GM19239 (cell line): ENCODE measurements at places on chromosomes 5 and 9.

DNA sequence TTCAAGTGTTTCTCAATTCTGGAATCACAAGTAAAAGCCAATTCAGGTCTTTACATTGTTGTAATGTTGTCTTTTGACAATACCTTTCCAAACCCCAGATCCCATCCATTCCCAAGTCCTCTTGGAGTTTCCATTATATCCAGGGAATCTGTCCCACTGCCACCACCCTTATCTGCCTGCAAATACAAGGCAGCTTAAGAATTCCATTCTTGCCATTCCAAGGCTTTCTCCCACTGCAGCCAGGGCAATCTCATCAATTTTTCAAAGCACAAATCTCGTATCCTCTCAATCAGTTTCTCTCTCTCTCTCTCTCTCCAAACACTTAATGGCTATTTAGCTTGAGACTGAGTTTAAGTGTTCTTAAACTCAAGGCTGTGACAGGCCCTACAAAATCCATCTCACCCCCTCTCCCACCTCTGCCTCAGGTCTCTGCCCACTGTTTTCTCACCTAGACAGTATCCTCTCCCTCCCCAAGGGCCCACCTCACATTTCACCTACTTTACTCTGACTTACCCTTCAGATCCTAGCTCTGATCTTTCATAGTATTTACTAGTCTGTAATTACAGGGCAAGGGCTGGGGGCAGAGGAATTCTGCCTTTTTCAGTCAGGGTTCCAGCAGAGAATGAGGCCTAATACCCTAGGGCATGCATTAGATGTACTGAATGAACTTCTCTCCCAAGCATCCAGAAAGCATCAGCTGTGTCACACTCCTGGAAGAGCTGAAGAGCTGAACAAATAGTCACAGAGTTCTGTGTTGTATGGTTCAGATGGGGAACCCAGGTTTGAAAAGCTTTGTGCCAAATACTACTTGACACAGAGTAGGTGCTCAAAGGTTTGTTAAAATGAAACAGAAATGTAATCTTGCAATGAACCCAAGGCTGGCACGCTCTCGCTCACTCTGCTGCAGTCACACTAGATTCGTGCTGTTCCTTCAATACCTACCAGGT, 46.0 kb downstream of the RAPGEF1 start:
- no peak for DNase-seq

DNA sequence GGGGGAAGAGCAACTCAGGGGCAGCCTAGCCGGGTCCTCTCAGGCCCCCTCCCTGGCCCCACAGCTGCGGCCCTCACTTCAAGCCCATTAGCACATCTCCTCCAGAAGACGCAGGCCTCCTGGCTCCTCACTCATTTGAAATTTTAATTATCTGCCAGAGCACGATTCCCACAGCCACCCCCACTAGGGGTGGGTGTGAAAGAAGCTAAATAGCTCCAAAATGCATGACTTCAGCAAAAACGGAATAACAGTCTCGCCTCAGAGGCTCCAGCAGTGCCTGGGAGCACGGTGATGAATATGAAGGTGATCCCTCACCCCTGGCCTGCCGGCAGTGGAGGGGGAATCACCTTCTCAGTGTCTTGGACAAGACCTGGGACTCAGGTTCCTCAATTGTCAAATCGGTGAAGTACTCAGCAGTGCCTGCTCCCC, 61.1 kb upstream of the HRH2 start:
- DNase-seq: no peak

- DNase-seq: peak; percentile 14
These were observed 382.7 kb downstream of the ENC1 start for GRCh38 chr5:74257645-74258313.

DNA sequence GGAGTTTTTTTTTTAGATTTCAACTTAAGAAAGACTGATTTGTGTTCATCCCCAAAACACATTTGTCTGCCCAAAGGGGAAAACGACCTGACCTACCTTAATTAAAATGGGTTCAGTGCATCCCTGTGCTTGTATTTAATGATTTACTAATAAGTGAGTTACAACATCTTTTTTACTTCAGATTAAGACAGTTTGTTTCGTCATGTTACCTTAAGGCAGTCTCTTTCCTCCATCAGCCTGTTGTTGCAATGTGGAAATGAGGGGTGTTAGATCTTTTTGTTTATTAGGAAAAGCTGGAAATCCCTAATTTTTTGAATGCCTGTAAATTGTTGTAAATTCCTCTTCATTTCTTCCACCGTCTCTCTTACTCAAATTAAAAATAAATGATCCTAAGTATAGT, 177.5 kb downstream of the GDNF start:
- no peak for DNase-seq

DNA sequence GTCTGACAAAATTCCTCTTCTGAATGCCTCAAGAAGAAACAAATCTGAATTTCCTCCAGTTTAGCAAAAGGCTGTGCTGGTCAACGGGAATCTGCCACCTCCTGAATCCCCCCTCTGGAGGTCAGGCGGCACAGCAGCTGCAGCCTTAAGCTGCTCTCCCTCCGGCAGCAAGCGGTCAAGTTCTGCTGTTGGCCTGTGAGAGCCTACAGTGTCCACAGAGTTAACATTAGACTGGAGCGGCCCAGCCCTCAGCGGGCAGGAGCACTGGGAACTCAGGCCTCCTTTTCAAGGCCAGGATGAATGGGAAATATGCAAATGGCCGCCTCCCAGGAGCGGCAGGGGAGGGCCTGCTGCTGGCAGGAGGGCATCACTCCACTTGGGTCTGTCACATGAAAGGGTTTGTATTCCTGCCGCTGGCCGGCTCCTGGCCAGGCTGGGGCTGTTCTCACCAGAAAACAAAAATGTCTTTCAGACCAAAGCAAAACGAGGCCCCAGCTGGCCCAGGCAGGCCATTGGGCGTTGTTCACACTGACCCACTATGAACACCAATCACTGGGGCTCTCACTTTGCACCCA, 8.2 kb downstream of the ACSL6 start:
- no peak for DNase-seq

- no peak for DNase-seq
These were observed 5.2 kb downstream of the ARSB start for GRCh38 chr5:78979909-78980308.

GRCh38 chr9:74770508-74771261, 117.0 kb downstream of the TRPM6 start:
- DNase-seq: peak; percentile 10

DNA sequence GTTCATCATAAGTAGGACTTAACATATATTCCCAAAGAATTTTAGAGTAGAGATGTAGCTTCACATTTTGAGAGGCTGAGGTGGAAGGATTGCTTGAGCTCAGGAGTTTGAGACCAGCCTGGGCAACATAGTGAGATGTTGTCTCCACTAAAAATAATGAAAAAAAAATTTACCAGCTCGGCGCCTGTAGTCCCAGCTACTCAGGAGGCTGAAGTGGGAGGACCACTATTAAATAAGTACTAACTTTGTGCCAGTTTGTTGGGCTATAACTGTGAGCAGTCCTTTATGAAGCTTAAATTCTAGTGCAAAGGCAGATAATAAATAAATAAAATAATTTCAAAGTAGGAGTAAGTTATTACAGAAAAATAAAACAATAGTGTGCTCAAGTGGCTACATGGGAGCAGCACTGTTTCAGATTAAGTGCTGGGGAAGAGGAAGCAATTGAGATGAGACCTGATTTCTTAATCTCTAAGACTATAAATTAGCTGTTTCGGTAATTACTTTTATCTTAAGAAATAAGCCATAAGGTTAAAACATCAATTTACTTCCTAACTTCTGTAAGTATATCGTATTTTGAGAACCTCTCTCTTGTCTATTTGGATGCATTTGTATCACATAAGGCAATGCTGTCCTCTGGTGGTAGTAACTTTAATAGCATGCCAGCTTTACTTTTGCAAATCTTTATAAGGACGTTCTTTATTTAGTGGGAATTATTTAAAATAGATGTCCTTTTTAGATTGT, 98.9 kb downstream of the CSNK1G3 start:
- DNase-seq: peak; percentile 3

DNA sequence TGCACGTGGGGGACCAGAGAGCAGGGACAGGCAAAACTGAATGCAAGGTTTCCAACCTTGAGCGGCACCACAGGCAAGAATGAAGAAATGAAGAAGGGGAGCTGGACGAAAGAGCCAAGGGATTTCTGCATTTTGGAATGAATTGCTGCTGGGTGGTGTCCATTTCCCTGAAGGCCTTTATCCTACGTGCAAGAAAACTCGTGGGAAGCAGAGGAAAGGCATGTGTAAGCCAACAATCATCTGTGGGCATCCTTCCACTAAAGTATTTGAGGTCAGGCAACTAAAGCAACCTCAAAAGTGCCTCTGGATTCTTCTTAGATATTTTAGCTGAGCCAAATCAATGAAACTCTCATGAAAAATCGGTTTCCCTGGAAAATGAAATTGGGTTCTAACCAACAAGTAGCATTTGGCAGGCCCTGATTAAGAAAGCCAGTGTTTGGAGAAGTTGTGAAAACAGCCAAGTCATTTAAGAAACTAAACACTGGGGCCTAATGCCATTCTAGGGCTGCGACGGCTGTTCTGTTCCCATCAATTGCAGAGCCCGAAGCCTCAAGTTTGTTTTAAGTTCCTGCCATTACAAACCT, 4.7 kb upstream of the TGFBI start:
- no peak for DNase-seq

GRCh38 chr5:14153071-14153864, 10.1 kb downstream of the TRIO start:
- DNase-seq: no peak

DNA sequence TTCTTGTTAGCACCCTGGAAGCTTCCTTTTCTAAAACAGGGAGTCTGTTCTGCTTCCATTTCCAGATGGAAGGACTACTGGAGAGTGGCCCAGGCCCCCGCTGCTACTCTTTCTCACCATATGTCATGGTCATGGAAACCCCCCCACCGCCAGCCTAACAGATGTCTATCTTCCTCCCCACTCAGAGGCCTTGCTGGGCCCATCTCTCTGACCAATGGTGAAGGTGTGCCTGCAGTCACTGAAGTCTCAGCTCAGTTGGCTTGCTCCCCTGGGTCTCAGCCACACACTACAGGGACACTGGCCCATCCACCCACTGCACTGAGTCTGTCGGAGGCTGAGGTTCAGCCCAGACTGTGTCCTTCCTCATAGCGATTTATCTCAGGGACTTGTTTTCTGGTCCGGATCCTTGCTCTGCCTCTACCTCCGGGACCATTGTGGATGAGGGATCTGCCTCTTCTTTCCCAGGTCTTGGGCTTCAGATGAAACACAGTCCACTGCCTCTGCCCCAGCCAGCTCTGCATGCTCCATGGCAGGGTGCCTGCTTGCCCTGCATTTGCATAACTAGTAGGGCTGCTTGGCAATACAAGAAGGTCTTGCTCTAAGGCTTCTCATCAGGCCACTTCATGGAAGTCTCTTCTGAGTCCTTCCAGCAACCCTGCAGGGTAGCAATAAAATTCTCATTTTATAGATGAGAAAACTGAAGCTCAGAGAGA, 30.8 kb downstream of the GALNT12 start:
- no peak for DNase-seq

- DNase-seq: no peak
These were observed 624 bp upstream of the RETREG1 start for GRCh38 chr5:16617274-16617968.

DNA sequence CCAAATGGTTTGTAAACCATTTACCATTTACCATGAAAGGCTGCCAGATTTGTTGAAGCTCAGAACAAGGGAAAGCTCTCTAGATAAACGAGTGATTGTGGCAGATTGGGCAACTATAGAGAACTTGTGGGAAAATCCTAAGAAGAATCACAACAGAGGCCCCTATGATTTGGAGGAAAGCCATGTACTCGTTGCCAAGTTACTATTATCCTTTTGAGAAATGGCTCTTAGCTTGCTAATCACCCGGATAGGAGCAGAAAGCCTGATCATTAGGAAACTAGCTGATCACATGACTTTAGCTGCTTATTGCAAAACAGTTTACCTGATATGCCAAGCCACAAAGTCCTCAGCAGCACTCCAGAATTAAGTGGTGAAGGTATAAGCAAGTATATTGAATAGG, 23.5 kb upstream of the ATG10 start:
- DNase-seq: no peak

- no peak for DNase-seq
These were observed 722.8 kb upstream of the GRAMD2B start for GRCh38 chr5:125700380-125700861.

GRCh38 chr9:90307891-90308290, 334.7 kb downstream of the DIRAS2 start:
- no peak for DNase-seq

- DNase-seq: no peak
These were observed 9.3 kb upstream of the WWC1 start for GRCh38 chr5:168282120-168282519.

DNA sequence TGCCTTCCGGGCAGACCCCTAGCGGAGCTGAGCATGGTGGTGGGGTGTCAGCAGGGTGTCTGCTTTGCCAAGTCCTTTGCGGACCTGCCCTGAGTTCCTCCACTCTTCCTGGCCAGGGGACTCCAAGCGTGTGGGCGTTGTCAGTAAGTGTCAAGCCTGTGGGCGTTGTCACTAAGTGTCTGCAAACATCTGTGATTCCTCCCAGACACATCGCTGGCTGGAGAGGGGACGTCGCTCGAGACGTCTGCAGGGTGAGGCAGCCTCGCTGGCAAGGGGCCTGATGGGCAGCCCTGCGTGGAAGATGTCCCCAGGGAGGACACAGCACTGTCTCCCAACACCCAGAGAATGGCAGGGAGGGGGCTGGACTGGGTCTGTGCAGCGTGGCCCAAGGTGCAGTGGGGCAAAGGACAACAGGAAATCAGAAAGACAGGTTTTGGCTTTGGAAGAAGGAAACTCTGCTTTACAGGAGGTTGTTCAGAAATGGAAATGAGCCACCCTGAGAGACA, 28.8 kb downstream of the ADAMTSL2 start:
- DNase-seq: no peak

DNA sequence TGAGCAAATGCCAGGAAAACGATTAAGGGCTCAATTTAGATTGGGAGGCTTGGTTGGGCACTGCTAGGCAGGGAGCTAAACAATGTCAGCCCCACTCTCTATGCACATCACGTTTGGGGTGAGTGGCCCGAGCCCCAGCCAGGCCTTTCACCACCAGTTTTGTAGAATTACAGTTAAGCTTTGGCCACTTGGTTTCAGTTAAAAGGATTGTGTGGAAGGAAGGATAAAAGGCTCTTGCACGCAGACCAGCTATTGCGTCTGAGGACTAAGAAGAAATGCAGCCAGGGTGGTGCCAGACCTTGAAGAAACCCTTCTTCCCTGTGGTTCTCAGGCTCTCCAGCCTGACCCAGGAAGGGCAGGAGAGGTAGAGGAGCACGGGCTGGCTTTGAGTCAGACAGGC, 125.3 kb upstream of the SLC44A1 start:
- DNase-seq: no peak

GRCh38 chr5:61966997-61967396, 339.0 kb upstream of the KIF2A start:
- no peak for DNase-seq

DNA sequence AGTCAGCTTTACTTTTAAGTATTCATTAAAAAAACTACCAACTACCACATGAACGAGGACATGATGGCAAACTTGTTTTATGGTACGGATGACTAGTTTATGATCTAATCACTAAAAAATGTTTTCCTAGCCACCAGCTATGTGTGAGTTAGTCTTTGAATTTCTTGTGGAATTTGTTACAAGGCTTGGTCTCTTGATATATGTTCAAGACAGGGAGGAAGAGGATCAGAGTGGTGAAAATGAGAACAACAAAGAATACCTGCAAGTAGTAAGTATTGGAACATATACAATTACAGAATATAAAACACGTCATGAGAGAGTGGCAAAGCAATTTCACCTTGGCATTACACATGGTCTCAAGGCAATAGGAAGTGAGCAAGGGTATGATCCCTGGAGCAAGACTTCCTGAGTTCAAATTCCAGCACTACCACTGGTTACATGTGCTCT, 548.6 kb upstream of the TLE4 start:
- DNase-seq: no peak

- no peak for DNase-seq
These were observed 14.6 kb downstream of the URM1 start for GRCh38 chr9:128385496-128386460.
